Diencephalon (tissue), 1 donor: ENCODE measurements at places on chromosomes 16 and 17. TPM values are rescaled to one million over a fixed set of nuclear protein-coding genes. Genes with fewer than 3 reads are reported as not detected.

RMI2 gene
- total RNA-seq: 4.6 TPM

SULT1A1 gene
- 11.1 TPM for total RNA-seq

MRPL58 gene
- 13.4 TPM for total RNA-seq

METTL26 gene
- total RNA-seq: 30.7 TPM

GPR179 gene
- 4.6 TPM for total RNA-seq

CMTM1 gene
- total RNA-seq: 5.5 TPM
